ENCODE measurements at places on chromosomes 3 and 15.

DNA sequence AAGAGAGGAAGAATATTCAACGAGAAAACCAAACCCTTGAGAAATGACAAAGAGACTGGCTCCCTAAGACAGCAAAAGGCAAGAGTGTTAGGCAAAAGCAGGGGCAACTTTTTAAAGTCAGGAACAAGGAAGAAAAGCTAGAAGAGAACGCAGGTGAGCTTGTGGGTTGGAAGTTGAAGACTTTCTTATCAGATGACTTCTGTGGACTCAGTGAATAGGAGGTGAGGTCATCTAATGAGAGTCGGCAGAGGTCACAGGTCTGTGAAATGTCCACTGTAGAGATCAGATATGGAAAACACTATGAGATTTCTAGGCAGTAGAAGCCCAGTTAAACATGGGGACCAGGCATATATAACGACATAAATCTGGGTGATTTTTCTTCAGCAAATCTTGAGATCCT is 27.2 kb upstream of the TNIK start:
- DNase-seq: no peak

GRCh38 chr15:83199288-83199687 is 8.3 kb downstream of the HDGFL3 start:
- DNase-seq: no peak

DNA sequence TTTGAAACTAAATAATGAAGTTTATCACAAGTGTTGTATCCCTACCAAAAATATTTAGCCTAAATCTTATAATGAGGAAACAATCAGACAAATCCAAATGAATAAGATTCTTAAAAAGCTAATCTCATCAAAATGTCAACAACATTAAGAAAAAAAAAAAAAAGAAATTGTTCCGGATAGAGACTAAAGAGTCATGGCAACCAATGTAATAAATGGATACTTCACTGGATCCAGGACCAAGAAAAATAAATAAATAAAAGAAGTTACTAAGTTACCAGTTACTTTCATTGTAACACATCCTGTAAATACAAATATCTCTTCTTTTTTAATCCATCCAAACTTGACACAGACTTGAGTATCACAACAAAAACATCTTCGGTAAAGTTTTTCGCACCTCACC is 607 bp downstream of the MRPL47 start:
- no peak for DNase-seq

- peak; percentile 24 for DNase-seq
Measured at GRCh38 chr3:5096336-5097008, 25.6 kb upstream of the ARL8B start.

GRCh38 chr3:44058868-44059203 is 182.8 kb upstream of the TOPAZ1 start:
- no peak for DNase-seq

GRCh38 chr15:88624156-88624970 is 3.2 kb downstream of the AEN start:
- DNase-seq: no peak

DNA sequence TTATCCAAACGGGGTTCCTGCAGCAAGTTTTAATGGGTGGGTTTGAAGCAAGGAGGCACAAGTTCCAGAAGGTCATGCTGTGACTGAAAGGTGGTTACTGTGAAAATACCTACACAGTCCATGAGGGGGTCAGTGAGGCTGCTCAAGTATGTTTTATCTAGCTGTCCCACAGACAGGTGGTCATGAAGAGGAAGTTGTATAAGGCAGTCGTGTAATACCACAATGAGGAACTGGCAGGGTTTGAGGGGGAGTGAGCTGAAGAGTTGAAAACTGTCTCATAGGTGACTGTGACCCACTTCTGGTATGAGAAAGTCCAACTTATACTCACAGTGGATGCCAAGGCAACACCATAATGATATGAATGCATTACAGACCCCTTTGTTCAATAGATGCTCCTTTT is 856.8 kb downstream of the OTOL1 start:
- no peak for DNase-seq

GRCh38 chr15:57334257-57334656 is 42.0 kb upstream of the CGNL1 start:
- DNase-seq: no peak

GRCh38 chr3:34185301-34185700 is 386.9 kb downstream of the PDCD6IP start:
- no peak for DNase-seq

- DNase-seq: peak; percentile 63
Measured at GRCh38 chr3:155876503-155876902, 6.1 kb downstream of the GMPS start.

DNA sequence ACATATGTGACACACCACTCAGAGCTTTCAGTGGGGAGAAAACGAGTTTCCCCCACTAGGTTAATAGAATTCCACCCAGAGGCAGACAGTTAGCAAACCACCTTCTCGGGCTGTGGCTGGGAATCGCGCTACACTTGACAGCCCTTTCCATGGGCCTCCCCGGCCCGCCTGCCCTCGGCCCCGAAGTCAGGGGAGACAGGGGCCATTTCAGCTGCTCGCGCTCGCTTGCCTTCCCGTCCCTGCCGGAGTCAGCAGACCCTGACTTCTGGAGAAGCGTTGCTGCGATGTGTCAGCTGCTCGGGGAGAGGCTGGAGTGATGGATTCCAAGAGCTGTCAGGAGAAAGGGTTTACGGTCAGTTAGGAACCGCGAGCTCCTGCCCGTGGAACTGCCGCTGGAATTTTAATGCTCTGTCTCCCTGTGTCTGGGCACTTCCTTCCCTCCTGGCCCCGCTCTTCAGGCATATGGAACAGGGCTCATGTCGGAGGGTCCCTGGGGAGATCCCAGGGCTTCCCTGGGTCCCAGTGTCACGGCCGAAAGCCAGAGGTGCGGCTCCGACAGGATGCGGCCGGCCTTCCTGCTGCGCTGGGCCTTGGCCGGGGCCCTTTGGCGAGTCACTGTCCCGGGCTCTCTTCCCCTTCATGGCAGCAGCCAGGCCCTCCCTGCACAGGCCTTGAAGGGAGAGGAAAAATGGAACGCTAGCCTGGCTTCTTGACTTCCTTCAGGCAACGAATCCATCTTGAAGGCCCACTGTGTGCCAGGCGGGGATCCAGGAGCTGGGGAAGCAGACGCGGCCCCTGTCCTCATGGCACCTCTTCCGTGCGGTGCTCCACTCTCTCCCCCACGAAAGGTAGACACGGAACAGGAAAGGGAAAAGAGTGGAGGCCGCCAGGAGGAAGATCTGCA is 38.4 kb upstream of the VPS8 start:
- no peak for DNase-seq

- DNase-seq: peak; percentile 35
Measured at GRCh38 chr3:128950223-128950938, 43.5 kb downstream of the CFAP92 start.

- no peak for DNase-seq
Measured at GRCh38 chr3:187042874-187043458, 96.3 kb downstream of the RPL39L start.

DNA sequence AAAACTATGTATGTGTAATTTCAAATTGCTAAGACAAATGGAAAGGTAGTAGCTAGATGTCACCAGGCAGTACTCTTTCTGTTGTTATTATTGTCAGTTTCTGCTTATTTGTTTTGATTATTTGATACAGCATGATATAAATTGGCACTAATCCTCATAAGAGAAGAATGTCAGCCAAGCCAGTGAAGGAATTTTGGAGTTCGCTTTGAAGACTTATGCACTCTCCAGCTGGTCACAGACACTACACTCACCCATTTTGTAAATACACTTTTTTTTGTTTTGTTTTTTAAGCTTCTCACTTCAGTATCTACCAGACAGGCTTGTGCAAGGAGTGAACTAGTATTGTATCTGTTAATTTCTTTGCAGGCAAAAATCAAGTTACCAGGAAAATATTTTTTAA is 180.2 kb upstream of the TTC14 start:
- no peak for DNase-seq

DNA sequence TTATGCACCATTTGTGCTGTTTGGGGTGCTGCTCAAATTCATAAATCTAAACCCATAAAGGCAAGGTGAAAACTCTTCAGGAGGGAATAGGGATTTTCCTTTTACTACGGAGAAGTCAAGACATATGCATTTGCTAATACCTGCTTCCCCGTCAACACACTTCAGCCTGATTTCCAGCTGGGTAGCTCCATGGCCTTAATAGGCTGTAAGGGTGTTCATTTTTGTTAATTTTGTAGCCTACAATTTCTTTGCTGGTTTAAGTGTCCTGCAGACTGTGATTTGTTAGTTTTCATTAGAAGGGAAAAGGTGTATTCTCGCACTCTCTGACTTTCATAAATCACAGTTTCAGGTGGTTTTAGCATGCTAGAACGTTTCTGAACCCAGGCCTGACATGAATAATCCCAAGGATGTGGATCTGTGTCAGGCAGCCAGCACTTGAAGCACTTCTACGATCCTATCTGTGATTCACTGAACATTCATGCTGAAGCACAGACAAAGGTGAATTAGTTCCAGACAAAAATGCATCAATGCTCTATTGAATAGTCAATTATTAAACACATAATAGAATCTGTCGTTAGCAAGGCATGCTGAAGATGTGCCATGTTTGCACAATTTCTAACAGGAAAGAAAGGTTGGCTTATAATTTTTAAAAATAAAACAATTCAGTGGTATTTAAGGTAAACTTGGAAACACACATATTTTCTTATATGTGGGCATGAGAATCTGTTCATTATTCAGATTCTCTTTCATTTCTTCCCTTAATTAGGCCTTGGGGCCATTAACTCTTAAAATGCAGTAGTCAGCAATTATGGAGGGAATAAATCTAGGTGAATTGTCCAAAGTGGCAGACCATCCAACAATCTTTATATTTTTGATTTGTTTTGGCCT is 17.9 kb upstream of the NMNAT3 start:
- DNase-seq: no peak

- peak; percentile 91 for DNase-seq
Measured at GRCh38 chr3:129686941-129687340, 80.5 kb upstream of the PLXND1 start.

GRCh38 chr3:16511681-16512434 is 1.6 kb downstream of the RFTN1 start:
- no peak for DNase-seq

DNA sequence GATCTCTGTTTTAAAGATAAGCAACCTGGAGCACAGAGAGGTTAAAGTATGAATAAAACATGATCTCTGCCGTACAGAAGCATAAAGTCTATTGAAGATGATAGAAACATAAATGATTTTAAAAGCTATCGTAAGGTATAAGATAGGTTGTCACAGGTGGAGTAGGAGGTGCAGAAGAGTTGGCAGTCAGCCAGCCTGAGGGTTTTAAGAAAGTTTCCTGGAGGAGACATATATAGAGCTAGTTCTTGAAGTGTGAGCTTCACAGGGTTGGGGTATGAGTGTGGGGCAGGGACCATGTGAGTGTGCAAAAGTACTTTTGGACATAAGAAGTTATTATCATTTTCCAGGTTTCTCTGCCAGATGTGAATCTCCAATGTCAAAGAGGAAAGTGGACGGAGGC is 3.9 kb upstream of the FGF12 start:
- DNase-seq: no peak

- DNase-seq: no peak
Measured at GRCh38 chr3:52023860-52024764, 28.4 kb upstream of the RPL29 start.

DNA sequence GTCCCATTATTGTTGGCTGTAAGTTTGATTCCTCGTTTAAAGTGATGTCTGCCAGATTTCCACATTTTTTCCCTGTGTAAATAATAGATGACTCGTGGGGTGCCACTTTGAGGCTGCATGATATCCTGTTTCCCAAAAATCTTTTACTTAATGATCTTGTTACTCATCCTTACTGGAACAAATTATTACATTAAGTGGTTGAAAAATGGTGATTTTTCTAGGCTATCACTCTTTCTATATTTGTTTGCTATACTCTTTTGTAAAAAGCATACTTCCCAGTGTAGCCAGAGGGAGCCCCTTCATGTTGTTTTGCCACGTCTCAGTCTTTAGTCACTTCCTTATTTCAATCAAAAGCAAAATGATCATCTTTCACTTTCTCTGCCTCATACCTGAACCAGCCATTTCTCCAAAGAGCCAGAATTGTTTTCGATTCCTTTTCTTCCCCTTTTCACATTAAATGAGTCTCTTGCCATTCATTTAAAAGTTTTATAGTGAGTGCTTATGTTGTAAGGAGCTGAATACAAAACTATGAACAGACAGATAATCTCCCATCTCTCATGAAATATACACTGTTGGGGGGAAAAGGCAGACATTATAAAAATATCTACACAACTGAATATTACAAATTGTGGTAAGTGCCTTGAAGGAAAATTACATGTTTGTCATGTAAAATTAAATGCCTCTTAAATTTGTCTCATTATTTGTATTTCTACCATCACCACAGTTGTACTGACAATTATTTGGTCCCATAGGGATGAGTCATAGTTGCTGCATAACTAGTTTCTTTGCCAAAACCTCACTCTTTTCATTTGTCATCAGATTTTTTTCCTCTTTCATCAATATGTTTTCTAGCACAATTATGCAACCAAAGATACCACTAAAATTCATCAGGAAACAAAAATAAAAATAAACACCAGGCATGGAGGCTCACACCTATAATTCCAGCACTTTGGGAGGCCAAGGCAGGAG is 41.5 kb downstream of the ADGRG7 start:
- no peak for DNase-seq

GRCh38 chr3:171883257-171883892 is 40.2 kb downstream of the TMEM212 start:
- DNase-seq: no peak

Measured in cerebellar cortex (tissue), 1 donor.